Testis (tissue), 5 donors: ENCODE measurements at places on chromosomes 13 and 19.
A peak's percentile ranks its signal among the peaks of the same experiment; 100 is the strongest.

DNA sequence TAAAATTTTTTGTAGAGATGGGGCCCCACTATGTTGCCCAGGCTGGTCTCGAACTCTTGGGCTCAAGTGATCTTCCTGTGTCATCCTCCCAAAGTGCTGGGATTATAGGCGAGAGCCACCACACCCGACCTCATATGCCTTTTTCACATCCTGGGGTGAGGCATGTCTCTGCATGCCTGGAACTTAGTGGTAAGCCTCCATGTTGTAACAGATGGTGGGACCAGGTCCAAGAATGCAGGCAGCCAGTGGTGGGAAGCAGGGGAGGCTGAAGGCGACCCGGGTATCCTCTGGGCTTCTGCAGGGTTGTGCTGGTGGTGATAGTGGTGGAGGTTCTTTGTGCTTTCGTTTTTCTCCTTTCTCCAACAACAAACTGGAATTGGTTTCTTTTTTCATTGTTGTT is 30.1 kb upstream of the CCDC124 start:
- H3K4me3 ChIP-seq = no peak overlapping the region
- H3K27ac ChIP-seq = no peak overlapping the region
- no peaks in the 10 kb centered on the region for H3K27me3 ChIP-seq
- no peaks in the 10 kb centered on the region for H3K4me1 ChIP-seq
- H3K36me3 ChIP-seq = no peaks in the 10 kb centered on the region
- DNase-seq = no peak

DNA sequence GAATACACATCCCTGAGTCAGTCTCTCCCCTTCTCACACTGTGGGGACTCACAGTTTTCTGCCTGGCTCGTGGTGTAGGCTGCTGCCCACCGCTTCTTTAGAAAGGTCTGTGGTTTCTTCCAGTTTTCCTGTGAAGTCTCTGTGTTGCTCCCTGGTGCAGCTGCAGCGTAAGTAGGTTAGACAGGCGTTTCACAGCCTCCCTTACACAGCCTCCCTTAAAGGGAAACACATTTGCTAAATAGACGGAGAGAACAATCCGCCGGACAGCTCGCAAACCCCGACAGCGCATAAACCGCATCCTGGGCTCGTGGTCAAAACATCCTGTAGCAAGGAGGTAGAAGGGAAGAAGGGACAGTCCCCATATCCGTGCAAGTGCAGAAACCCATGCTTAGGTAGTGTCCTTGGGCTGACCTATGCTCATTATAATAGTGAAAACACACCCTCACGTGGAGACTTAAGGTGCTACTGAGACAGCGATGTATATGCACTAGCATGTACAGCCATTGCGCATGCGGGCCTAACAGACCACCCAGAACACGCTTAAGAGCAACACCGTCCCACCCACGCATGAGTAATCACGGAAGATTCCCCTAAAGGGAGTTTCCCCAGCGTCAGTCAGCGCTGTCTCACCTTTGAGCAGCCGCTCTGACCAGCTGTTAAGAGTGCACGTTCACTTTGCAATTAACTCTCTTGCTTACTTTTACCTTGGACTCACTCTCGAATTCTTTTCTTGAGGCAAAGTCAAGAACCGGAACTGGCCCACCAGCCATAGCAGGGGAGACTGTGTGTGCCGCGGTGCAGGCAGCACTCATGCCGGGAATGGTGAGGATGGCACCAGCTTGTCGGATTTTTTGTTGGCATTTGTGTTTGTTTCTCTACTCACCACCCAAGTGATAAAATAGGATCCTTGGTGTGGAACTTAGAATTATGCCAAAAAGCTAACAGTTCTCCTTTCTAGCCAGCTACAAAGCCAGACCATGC is 16.6 kb downstream of the SIGLEC8 start:
- H3K27me3 ChIP-seq = no peaks in the 10 kb centered on the region
- H3K27ac ChIP-seq = no peak overlapping the region
- H3K4me1 ChIP-seq = peaks cover 9% of the 10 kb centered on the region

DNA sequence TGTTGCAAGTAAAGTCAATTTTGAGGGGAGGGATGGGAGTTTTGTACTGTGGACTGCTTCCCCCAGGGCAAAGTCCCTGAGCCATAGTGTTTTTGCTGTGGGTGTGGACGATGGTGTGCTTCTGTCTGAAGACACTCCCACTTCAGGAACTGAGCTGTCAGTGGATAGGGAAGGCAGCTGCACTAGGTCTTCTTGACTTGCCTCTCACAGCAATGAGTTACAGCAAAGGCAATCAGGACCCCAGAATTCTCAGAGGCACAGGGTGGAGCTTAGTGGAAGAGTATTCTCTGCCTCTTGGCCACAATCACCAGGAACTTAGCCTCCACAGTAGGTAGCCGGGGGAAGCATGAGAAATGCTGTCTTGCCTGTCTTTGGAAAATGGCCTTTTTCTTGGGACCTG is 1416.6 kb upstream of the MIR17HG start:
- no peaks in the 10 kb centered on the region for H3K27me3 ChIP-seq
- no peak overlapping the region for H3K27ac ChIP-seq
- no peak overlapping the region for H3K4me3 ChIP-seq

DNA sequence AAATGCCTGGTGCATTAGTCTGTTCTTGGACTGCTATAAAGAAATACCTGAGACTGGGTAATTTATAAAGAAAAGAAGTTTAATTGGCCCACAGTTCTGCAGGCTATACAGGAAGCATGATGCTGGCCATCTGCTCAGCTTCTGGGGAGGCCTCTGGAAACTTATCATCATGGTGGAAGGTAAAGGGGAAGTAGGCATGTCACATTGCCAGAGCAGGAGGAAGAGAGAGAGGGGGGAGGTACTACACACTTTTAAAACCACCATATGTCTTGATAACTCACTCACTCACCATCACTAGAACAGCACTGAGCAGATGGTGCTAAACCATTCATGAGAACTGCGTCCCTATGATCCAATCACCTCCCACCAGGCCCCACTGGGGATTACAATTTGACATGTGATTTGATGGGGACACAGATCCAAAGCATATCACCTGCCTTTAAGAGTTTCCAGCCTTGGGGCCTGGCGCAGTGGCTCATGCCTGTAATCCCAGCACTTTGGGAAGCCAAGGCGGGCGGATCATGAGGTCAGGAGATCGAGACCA is 219.0 kb downstream of the KATNAL1 start:
- no peaks in the 10 kb centered on the region for H3K36me3 ChIP-seq
- no peak overlapping the region for H3K27ac ChIP-seq
- DNase-seq = no peak
- no peaks in the 10 kb centered on the region for H3K4me1 ChIP-seq
- no peak overlapping the region for H3K4me3 ChIP-seq
- H3K27me3 ChIP-seq = no peaks in the 10 kb centered on the region

- no peaks in the 10 kb centered on the region for H3K27me3 ChIP-seq
- H3K4me3 ChIP-seq = no peak overlapping the region
- no peak overlapping the region for H3K27ac ChIP-seq
- H3K36me3 ChIP-seq = no peaks in the 10 kb centered on the region
- H3K4me1 ChIP-seq = no peaks in the 10 kb centered on the region
Measured at GRCh38 chr19:40035996-40036395, 20.0 kb downstream of the ZNF780B start.

DNA sequence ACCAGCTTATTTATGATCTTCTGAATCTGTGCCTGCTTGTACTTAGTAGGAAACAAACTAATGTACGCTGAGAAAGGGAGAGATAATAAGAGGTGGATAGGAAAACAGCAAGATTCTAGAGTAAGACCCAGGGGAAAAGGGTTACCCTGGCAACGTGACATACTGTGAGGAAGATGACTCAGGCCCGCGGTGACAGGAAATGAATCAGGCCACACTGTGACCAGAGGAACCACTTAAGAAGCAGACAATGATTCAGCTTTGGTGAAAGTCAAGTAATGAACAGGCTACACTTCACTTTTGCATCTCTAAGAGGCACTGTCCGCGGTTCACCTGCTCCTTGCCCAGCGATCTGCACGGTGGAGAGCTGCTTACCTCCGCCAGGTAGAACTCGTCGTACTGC is 158.2 kb downstream of the NALCN start:
- no peak overlapping the region for H3K4me3 ChIP-seq
- H3K27ac ChIP-seq = no peak overlapping the region
- no peaks in the 10 kb centered on the region for H3K27me3 ChIP-seq

GRCh38 chr19:1069009-1069779 is 2.2 kb downstream of the ARHGAP45 start:
- no peaks in the 10 kb centered on the region for H3K36me3 ChIP-seq
- H3K27ac ChIP-seq = no peak overlapping the region
- peaks cover 4% of the 10 kb centered on the region for H3K4me1 ChIP-seq
- DNase-seq = peak; percentile 51

DNA sequence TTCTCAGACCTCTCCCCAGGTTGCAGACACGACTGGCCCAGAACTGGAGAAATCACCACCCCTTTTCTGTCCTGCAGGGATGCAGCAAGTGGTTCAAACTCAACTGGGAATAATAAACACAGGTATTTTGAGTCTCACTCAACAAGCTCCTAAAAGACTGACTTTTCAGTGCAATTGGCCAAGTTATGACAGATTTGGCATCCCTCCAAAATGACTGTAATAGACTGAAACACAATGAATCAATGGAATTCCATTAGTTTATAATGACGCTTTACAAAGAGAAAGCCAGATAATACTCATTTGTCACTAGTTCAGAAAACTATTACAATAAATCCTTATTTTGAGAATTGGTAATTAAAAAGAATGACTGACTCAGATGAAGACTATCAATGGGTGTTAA is 38.1 kb downstream of the MIPEP start:
- no peak overlapping the region for H3K4me3 ChIP-seq
- no peaks in the 10 kb centered on the region for H3K4me1 ChIP-seq
- H3K27ac ChIP-seq = no peak overlapping the region
- no peak for DNase-seq

GRCh38 chr19:40716031-40716481 is 630 bp downstream of the COQ8B start:
- no peaks in the 10 kb centered on the region for H3K36me3 ChIP-seq
- no peaks in the 10 kb centered on the region for H3K27me3 ChIP-seq
- peak overlapping the region; percentile 73 for H3K4me3 ChIP-seq
- DNase-seq = no peak

GRCh38 chr13:111265006-111265700 is 55.3 kb upstream of the TEX29 start:
- DNase-seq = no peak
- no peaks in the 10 kb centered on the region for H3K4me1 ChIP-seq
- no peak overlapping the region for H3K27ac ChIP-seq
- no peaks in the 10 kb centered on the region for H3K36me3 ChIP-seq
- no peak overlapping the region for H3K4me3 ChIP-seq

- no peak overlapping the region for H3K4me3 ChIP-seq
- no peak for DNase-seq
- H3K4me1 ChIP-seq = no peaks in the 10 kb centered on the region
Measured at GRCh38 chr13:49497272-49497671, 1.5 kb downstream of the PHF11 start.

GRCh38 chr19:28971049-28971448 is 241.9 kb downstream of the UQCRFS1 start:
- no peak overlapping the region for H3K4me3 ChIP-seq
- H3K4me1 ChIP-seq = peaks cover 4% of the 10 kb centered on the region
- DNase-seq = peak; percentile 82
- H3K36me3 ChIP-seq = no peaks in the 10 kb centered on the region
- H3K27me3 ChIP-seq = no peaks in the 10 kb centered on the region

DNA sequence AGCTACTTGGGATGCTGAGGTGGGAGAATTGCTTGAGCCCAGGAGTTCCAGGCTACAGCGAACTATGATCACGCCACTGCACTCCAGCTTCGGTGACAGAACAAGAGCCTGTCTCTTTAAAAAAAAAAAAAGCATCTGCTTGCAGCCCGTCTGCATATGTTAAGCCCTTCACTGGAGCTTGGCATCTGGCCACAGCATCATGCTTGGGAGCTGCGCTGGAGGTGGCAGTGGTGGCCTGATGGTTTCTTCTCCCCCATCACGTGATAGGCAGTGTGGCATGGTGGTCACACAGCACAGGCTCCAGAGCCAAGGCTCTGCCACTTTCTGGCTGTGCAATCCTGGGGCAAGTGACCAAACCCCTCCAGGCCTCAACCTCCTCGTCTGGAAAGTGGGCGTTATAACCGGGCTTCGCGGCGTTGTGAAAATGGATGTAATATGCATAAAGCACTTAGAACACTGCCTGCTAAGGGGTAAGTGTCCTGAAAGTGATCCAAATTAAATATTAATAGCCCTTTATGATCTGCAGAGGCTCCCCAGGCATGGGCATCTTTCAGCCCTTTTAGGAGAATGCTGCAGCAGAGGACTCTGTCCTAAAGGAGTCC is 24.4 kb downstream of the MARK4 start:
- no peak for DNase-seq
- no peaks in the 10 kb centered on the region for H3K27me3 ChIP-seq
- no peak overlapping the region for H3K27ac ChIP-seq
- H3K36me3 ChIP-seq = no peaks in the 10 kb centered on the region
- peaks cover 32% of the 10 kb centered on the region for H3K4me1 ChIP-seq
- H3K4me3 ChIP-seq = no peak overlapping the region

DNA sequence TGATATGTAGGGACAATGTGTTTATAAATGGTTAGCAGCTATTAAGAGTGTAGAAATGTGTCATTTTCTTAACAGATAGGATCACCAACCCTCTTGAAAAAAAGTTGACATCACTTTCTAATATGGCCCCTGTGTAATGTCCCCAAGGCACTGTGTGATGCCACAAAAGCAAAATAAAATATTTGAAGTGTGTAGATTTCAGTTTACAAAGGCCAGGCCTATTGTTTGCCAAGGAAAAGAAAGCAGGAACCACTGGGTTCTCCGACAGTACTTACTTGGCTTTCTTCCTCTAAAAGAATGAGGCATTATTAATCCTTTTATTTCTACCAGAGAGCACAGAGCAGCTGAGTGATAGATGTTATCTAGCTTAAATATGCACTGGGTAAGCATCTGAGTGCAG is 10.5 kb upstream of the GJA3 start:
- H3K27ac ChIP-seq = no peak overlapping the region
- no peak overlapping the region for H3K4me3 ChIP-seq
- DNase-seq = no peak
- no peaks in the 10 kb centered on the region for H3K4me1 ChIP-seq
- H3K27me3 ChIP-seq = no peaks in the 10 kb centered on the region

GRCh38 chr13:32471187-32471922 is 43.4 kb upstream of the N4BP2L1 start:
- no peak overlapping the region for H3K4me3 ChIP-seq
- peaks cover 19% of the 10 kb centered on the region for H3K4me1 ChIP-seq
- no peaks in the 10 kb centered on the region for H3K36me3 ChIP-seq
- peak; percentile 82 for DNase-seq
